Dermis microvascular lymphatic vessel endothelial cell (primary cell): ENCODE measurements at places on chromosomes 13 and 19.
A peak's percentile ranks its signal among the peaks of the same experiment; 100 is the strongest.

- no peak for DNase-seq
Observed at GRCh38 chr13:23883255-23883654, 5.9 kb downstream of the MIPEP start.

GRCh38 chr13:98538876-98539275 lies 38.0 kb downstream of the STK24 start:
- DNase-seq, result no peak

GRCh38 chr13:112465251-112466131 lies 89.3 kb downstream of the SPACA7 start:
- no peak for DNase-seq

- DNase-seq, result no peak
Observed at GRCh38 chr19:4970558-4971423, 1.9 kb downstream of the KDM4B start.

DNA sequence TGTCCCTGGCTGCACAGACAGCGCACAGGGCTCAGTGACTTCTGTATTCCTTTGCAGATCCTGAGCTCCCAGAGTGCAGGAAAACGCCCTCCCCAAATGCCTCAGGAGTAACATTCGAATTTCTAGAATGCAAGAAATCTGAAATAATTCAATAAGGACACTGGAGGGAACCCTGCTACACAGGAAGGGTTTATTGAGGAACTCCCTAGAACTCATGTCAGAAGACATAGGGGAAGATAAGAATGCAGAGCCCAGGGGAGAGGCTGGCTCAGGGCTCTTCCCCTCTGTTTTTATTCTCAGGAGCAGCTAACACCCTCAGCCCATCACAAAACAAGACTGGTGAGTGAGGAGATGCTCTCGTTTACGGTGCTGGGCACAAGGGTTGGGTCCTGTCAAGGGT lies 6.8 kb downstream of the LILRA1 start:
- no peak for DNase-seq

DNA sequence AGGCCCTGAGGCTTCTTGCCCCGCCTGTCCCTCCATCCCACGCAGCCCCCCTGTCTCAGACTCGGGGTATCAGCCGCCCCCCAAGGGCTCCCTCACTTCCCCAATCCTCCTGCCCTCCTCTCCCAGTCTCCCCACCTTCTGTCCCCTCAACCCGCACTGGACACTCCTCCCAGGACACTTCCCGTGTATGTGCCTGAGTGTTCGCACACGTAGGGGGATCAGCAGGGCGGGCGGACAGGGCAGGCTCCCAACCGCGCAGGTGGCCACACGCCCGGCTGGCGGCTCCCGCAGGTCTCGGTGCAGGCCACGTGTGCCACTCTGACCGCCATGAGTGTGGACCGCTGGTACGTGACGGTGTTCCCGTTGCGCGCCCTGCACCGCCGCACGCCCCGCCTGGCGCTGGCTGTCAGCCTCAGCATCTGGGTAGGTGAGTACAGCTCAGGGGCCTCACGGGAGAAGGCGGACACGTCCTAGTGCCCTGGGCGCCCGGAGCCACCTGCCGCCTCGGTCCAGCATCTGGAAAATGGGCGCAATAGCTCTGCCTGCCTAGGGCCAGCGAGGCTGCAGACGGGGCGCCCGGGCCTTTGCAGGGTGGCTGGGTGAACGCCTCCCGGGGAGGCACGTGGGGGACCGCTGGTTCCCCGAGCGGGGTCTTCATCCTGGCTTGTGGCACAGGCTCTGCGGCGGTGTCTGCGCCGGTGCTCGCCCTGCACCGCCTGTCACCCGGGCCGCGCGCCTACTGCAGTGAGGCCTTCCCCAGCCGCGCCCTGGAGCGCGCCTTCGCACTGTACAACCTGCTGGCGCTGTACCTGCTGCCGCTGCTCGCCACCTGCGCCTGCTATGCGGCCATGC lies 2.3 kb downstream of the KISS1R start:
- no peak for DNase-seq

- no peak for DNase-seq
Observed at GRCh38 chr13:26847281-26847680, 86.7 kb upstream of the GPR12 start.

- DNase-seq, result no peak
Observed at GRCh38 chr13:65913173-65913572, 1317.0 kb downstream of the PCDH9 start.

DNA sequence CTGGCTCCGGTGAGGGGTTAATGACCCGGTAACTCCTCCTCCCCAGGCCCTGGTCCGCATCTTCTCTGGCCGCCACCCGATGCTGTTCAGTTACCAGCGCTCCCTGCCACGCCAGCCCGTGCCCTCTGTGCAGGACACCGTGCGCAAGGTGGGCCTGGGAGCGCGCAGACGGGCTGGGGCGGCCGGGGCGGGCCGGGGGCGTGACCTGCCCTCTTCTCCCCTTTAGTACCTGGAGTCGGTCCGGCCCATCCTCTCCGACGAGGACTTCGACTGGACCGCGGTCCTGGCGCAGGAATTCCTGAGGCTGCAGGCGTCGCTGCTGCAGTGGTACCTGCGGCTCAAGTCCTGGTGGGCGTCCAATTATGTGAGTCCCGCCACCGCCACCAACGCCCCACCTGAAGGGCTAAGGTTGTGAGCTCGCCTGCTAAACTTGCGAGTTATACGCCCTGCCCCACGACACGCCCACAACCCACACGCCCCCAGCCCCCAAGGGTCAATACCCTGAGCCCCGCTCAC lies 10.4 kb downstream of the CPT1C start:
- no peak for DNase-seq

DNA sequence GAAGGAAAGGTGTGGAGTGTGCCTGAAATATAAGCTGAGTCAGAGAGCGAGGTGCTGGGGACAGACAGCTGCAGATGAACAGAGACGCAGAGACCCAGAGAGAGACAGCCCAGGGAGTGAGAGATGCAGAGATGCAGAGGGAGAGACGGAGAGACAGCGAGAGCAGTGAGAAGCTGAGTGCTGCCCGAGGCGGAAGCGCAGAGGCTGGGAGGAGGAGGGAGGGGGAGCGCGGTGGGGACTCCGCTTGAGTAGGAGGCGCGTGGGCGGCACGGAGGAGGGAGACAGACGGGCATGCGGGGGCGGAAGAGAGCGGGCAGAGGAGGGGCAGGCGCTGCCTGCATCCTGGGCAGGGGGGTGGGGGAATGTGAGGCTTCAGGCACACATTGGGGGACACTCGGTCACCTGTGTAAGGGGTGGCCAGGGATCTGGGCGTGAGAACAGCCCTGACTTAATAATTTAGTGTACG lies 25.7 kb downstream of the SLC8A2 start:
- DNase-seq, result peak; percentile 24

DNA sequence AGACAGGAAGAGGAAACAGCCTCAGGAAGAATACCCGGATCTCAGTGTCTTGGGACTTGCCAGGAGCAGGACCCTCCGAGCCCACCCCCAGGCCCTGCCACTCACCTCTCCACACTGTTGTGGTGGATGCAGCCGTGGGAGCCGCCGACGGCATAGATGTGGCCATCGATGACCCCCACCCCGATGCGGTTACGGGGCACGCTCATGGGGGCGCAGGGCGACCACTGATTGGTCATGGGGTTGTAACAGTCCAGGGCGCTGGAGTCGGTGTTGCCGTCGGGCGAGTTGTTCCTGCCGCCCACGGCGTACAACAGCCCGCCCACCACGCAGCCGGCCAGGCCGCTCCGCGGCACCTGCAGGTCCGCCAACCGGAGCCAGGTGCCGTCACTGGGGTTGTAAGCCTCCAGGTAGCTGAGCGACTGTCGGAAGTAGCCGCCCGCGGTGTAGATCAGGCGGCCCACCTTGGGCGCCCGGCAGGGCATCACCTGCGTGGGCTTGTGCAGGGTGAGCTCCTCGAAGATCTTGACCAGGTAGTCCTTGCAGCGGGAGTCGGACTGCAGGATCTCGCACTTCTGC lies 11.6 kb downstream of the KEAP1 start:
- DNase-seq, result no peak

- DNase-seq, result no peak
Observed at GRCh38 chr13:26253262-26253786, 605 bp upstream of the CDK8 start.

DNA sequence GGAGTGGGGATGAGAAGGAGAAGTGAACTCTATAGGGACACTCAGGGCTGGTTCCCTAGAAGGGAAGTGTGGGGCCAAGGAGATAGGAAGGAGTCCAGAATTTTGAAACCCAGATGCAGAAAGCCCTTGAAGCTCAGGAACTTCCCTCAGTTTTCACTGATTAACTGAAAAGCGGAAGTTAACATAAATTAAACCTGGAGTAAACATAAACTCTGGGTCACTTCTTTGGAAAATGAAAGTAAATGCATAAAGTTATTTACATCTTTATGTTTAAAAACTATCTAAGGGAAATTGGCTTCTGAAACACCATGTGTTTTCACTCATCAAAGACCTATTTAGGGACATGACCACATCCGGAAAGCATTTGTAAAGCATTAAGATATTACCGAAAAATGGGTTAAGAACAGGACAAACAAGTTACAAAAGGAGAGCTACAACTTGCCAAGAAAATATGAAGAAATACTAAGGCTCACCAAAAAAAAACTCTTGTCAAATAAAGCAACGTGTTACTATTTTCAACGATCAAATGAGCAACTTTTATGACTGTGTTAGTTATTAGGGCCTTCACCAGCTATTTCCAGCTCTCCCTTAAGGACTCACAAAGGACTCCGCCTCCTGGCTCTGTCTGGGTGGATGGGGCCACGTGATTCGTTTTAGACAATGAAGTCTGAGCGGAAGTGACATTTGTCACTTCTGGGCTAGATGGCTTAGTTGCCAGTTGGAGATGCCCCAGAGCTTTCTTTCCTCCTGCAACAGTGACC lies 439.1 kb upstream of the ZNF507 start:
- no peak for DNase-seq

DNA sequence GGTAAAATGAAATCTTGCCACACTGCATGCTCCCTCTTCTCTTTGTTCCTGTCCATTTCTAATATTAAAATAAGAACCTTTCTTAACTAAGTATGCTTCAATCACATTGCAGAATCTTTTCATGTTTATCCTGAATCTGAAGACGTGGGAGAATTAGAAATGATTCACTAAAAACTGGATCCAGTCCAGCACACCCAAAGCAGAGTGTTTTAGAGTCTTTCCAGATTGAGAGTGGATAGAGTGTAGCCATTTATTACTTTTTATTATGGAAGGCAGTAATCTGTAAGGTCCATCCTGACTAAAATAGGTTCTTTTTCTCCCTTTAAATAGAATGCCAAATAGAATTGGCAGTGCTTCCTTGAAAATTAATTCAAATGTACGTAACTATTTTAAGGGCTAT lies 453.5 kb downstream of the TDRD3 start:
- DNase-seq, result no peak

DNA sequence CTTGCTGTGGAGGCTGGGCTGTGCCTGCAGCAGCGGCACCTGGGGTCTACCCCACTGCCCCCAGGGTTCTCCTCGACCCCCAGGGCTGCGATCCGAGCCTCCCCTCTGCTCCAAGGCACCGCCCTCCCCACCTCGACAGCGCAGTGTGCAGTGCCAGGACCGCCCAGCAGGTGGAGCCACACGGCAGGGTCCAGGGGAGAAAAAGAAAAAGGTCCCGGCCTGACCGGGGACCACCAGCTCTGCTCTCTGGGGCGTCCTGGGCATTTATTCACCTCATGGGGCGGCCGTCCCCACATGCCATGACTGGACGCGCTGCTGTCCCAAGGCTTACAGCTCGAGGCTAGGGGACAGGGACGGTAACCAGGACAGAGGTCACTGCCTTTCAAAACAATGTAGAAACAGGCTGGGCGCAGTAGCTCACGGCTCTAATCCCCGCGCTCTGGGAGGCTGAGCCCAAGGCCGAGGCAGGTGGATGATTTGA lies 10.6 kb downstream of the REXO1 start:
- peak; percentile 54 for DNase-seq

DNA sequence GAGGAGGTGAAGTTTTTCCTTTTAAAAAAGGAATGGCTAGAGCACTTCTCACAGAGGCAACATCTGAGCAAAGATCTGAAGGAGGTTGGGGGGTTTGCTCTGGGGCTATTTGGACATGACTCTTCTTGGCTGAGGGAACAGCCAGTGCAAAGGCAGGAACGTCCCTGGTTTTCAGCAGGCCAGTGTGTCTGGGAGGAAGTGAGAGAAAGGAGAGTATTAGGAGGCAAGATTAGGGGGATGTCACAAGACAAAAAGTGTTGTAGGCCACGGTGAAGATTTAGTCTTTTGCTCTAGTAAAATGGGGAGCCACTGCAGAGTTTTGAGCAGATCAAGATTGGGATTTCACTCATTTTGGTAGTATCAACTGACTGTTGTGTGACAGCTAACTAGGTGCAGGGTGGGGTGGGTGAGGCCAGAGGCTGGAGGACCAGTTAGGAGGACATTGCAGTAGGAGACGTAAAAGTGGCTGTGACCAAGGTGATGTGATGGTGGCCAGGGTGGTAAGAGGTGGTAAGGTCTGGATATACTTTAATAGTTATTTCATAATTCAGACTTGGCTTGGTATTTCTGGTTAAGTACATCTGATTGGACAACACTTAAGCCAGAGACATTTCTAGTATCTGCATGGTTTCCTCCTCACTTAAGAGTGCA lies 40.6 kb downstream of the WDFY2 start:
- no peak for DNase-seq

- DNase-seq, result no peak
Observed at GRCh38 chr13:51838240-51838846, 6.6 kb downstream of the TMEM272 start.

- DNase-seq, result no peak
Observed at GRCh38 chr13:113860665-113861432, 3.0 kb downstream of the GAS6 start.

DNA sequence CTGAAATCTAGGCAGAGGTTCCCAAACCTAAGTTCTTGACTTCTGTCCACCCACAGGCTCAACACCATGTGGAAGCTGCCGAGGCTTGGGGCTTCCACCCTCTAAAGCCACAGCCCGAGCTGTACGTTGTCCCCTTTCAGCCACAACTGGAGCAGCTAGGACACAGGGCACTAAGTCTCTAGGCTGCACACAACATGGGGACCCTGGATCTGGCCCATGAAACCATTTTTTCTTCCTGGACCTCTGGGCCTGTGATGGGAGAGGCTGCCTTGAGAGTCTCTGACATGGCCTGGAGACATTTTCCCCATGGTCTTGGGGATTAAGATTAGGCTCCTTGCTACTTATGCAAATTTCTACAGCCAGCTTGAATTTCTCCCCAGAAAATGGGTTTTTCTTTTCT lies 118.4 kb downstream of the GPC5 start:
- DNase-seq, result no peak

- DNase-seq, result no peak
Observed at GRCh38 chr19:40813182-40813581, 14.2 kb downstream of the EGLN2 start.

GRCh38 chr13:27635266-27635665 lies 13.6 kb downstream of the POLR1D start:
- no peak for DNase-seq

GRCh38 chr19:2374808-2375207 lies 14.7 kb downstream of the TMPRSS9 start:
- DNase-seq, result no peak
